ENCODE measurements at places on chromosomes 7 and 10.

DNA sequence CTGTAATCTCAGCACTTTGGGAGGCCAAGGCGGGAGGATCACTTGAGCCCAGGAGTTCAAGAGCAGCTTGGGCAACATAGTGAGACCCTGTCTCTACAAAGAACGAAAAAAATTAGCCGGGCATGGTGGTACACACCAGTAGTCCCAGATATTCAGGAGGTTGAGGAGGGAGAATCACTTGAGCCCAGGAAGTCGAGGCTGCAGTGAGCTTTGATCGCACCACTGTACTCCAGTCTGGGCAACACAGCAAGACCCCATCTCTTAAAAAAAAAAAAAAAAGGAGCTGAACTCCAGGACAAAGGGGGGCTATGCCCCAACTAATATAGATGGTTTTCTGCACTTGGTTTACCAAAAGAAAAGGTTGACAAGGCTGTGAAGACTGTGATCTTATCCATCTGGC, 101.2 kb upstream of the ANLN start:
- DNase-seq = no peak

DNA sequence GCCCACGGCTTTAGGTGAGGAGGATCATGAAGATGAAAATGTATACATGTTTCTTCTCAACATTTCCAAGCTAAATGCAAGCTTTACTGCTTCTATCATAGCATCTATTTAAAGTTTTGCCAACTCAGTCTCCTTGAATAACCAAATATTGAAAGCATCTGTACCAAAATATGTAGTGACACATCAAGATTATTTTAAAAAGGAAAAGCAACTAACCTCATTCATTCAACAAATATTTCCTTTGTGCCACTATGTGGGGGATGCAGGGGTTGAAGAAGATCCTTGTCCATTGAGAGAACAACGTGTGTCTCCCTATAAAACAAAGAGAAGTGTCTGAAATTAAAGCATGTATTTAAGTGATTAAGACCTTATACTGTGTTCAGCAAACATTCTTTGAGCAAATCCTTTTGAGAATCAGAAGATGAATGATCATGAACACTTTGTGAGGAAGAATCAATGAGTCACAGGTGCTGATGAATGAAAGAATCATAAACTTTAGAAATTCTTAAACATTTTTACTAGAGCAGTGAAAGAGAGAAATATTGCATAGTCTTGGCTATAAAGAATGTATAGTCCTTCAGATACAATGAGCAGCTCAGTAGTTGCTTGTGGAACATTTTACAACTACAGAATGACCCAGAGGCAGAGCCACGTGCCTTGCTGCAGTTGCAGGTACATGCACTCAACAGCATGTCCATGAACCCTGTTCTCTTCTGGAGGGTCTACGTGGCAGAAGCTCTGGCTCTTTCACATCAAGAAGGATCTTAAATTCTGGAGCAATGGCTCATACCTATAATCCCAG, 13.9 kb downstream of the TAS2R60 start:
- DNase-seq = no peak

GRCh38 chr10:121753726-121754476, 155.7 kb upstream of the FGFR2 start:
- DNase-seq = no peak

DNA sequence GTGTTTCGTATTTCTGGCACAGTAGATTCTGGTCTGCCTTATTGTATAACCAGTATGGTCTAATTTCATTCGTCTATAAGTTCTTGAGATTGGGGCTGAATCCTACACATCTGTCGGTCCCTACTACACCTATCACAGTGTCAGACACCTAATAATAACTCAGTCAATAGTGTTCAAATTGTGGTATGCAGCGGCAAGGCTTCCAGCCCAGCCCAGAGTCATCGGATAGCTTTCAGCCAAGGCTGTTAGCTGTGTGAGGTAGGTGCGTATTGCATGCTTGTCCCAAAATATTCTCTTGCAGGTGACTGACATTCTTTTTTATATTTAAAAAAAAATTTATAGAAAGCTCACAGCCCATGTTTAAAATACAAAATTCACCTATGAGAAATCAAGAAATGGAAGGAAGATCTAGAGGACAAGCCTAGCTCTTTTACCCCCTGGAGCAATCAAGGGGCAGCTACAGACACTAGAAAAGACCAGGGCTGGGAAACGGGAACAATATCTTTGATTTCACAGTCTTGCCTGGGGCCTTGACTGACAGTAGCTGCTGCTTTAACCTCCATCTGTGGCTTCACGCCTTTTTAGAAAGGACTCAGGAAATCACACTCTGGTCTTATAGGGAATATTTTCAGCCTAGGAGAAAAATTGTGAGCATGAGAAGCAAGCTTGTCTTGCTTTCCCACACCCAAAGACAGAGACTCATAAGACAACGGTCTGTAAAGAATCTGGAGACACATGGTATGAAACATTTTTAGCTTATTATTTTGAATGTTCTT, 9.5 kb upstream of the ASB4 start:
- no peak for DNase-seq

DNA sequence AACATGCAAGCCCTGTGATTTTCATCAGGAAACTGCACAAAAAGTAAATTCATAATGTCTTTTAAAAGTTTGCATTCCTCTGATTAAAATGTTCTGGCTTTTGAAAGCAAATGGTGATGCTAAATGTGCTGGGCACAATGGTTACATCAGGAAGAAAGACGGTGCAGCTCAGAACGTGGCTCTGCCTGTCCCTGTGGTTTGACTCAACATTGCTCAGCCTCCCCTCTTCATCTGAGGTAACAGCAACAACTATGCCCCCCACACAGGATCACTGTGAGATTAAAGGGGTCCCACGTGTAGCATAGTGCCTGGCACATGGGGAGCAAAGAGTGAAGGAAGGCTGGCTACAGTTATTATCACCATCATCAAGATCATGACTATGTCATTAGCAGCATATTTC, 44.0 kb downstream of the PARD3 start:
- no peak for DNase-seq

DNA sequence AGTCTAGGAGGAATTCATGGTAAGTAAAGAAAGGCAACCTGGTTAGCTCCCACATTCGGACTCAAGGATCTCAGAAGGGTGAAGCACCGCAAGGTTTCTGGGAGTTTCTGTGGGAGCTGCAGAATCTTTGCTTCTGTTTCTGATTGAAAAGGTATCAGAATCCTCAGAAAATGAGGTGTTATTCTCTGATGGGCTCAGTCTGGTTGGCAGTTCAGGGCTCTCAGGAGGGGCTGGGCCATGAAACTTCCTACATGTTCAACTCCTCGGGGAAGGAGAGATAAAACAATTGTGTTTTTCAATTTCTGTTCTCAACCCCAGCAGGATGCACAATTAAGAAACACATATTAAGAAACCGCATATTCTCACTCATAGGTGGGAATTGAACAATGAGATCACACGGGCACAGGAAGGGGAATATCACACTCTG, 9.1 kb downstream of the OR2A7 start:
- DNase-seq = no peak

DNA sequence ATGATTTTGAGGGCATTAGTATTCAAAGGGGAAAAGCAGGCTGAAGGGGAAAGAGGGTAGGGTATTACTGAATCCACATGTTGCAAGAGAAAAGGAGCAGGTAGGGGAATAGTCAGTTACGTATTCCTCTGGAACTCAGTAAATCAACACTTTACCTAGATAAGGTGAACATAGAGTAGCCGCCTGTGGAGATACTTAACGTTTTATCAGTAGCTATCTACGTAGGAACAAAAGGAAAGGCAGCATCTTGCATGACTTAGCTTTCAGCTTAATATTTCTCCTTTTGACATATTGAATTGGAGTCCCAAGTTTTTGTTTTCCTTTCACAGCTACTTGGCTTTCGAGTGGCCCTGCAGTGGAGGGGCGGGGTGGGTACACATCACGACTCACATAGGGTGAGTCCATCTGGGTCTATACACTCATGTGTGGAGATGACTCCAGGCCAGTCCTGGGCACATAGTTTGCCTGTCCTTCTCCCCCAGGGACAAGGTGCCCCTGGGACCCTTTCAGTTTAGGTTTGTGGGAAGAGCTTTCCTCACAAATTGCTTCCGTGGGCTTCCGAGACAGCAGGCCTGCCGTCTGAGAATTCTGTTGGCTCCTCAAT, 48.1 kb downstream of the CCNY start:
- DNase-seq = peak; percentile 35

GRCh38 chr10:52308251-52309031, 5.6 kb upstream of the DKK1 start:
- peak; percentile 70 for DNase-seq

- no peak for DNase-seq
Observed at GRCh38 chr7:158107806-158108205, 479.8 kb downstream of the PTPRN2 start.

DNA sequence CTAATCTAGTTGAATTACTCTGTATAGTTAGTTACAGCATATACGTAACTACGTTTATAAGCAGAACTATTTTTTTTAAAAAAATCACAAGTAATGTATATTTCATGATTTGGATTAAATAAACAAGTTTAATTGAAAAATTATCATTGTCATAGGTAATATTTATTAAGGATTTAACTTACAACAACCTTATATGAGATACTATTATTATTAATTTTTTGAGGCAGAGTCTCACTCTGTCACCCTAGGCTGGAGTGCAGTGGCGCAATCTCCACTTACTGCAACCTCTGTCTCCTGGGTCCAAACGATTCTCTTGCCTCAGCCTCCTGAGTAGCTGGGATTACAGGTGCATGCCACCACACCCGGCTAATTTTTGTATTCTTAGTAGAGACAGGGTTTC, 4.1 kb upstream of the CUL1 start:
- no peak for DNase-seq

DNA sequence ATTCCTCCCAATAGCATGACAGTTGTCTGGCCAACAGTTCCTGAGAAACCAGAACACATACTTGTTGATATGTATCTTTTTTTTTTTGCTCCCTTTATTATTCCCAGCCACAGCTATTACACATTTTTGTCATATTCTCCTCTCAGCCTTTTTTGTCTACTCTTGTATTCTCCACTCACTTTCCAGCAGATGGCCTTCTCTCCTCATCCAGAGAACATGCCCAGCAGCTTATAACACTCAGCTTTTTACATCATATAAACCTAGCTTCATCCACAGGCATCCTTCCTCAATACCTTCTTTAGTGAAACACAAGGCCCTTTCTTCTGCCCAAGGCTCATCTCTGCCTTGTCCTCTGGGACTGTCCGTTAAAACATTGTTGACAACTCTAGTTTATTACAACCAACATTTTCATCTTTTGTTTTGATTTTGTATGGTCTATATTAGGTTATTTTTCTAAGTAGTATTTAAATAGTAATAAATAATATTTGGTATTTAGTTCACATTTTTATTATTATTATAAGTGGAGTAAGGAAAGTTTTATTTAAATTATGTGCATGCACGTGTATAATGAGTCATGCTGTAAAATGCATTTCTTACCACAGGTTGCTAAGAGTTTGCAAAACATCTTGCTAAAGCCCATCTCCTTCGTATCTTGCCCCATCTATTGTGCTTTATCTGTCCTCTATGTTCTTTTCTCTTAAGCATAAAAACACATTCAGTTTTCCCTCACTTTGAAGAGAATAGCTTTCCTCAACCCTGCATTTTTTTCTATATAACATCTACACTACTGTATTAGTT, 101.5 kb downstream of the ORC5 start:
- DNase-seq = no peak

DNA sequence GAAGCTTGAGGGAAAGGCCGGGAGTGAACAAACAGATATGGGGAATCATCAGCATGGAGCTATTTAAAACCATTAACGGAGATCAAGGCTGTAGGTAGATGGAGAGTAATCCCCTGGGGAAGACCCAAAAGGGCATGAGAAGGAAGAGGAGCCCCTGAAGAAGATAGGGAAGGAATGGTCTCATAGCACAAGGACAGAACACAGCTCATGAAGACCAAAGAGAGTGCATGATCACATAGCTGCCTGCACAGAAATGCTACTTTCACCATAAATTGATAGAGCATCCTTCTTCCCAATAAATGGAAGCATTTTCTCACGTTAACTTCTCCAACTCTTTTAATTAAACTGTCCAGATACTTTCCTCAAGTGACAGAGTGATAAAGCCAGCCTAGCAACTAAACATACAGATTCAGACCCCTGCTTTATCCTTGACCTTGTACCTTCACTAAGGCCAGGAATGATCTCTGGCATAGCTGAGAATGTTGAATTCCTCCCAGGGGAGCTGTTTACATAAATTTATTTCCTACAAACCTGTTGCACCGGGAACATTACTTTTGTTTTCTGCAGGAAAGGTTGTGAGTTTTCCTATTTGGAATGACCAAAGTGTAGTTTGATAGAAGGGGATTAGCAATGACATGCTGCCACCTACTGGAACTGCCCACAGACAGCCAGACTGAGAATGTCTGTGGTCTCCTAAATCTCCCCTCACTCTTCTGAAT, 110.8 kb upstream of the LRGUK start:
- no peak for DNase-seq

DNA sequence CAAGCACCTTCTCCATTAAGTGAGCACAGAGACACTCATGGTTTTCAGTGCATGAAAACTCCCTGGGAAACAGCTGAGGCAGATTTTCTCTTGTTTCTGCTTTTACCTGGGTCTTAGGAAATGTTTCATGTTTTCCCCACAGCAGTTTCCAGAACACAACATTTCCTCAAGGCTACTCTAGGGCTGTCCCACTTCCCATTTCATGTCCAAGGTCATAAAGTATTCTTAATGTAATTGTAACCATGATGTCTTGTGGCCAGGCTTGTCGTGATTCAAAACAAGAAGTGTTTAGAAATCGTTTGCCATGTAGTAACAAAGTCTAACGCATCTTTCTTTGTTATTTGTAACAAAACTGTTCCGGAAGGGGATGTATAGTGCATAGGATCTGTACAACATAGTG, 83.8 kb upstream of the NRP1 start:
- DNase-seq = no peak

- peak; percentile 77 for DNase-seq
Observed at GRCh38 chr10:77970869-77971803, 44.6 kb upstream of the DLG5 start.

DNA sequence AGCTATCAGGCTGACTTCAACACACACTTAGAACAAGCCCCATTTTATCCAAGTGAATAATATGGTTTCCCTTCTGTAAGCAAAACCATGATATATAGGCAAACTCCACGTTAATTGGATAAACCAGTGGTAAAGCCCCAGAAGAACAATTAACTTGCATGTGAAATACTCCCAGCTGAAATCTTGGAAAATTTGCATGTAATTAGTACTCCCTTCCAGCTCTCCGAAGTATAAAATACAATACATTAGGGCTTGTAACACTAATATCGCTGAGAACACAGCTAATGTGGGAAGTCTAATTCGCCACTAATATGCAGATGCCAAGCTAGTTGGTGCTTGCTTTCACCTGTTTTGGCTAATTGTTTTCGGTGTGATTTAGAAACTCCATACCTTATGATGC, 859.0 kb upstream of the AUTS2 start:
- no peak for DNase-seq

DNA sequence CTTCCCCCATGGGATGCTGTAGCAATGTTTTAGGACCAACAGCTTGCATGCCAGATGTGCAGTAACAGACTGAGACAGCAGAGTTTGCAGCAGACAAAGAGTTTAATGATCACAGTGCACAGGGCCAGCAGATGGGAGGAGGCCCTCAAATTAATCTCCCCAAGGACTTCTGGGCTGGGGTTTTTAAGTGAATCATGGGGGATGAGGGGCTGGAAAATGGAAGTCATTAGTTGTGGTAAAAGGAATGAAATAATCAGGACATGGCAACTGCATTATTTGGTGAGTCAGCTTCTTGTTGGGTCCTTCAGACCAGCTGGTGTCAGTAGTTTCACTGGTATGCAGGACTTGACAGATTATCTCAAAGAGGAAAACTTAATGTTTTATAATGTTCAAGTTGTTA, 12.6 kb upstream of the NRBF2 start:
- DNase-seq = no peak

All from right cardiac atrium (tissue), 5 donors.